Kidney epithelial cell (primary cell): ENCODE measurements at places on chromosomes 5 and 9.

DNA sequence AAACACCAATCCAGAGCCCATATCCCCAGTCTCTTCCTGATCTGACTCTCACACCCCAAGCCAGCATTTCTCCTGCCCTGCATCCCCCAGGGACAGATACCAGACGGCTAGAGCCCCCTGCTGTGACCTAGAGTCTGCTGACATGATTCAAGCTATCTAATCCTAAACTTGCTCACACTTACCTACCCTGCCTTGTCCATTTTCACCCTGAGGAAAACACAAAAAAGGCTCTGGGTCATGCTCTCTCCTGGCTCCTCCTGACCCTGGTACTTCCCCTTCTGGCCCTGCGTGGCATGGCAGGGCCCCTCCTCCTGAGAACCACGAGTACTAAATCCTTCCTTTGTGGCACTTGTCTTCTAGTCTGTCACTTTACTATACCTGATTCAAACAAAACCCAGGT lies 2.8 kb upstream of the ARRDC1 start:
- DNase-seq, result no peak

DNA sequence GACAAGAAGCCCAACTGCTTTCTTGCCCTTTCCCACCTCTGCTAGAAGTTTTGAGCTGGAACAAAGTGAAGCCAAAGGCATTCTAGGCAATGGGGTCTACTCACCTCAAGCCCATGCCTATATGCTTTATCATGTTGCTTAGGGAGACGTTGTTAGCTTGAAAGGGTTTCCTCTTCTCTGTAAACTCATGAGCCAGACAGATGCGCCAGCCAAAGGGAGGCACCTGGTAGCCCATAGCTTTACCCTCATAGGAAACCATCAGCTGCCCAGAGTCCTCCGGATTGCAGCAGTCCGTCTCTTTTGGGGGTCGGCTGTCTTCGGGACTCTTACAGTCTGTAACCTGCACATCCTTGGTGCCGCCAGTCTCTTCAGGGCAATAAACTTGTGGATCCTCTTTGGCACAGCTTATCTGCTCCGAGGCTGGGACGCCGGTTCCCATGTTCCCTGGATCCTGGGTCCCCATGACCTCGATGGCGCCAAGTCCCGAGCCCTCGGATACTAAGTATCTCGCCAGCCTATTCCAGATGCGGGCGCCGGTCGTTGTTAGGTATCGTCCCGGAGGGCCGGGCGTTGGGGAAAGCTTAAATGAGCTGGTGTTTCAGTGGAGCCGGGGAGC lies 678 bp downstream of the GBA2 start:
- no peak for DNase-seq

- no peak for DNase-seq
Measured at GRCh38 chr5:167280111-167280510, 1011.3 kb upstream of the WWC1 start.

GRCh38 chr5:21820527-21820926 lies 1032.6 kb downstream of the CDH12 start:
- no peak for DNase-seq

- DNase-seq, result peak; percentile 74
Measured at GRCh38 chr5:139660923-139661814, 13.0 kb downstream of the CXXC5 start.

DNA sequence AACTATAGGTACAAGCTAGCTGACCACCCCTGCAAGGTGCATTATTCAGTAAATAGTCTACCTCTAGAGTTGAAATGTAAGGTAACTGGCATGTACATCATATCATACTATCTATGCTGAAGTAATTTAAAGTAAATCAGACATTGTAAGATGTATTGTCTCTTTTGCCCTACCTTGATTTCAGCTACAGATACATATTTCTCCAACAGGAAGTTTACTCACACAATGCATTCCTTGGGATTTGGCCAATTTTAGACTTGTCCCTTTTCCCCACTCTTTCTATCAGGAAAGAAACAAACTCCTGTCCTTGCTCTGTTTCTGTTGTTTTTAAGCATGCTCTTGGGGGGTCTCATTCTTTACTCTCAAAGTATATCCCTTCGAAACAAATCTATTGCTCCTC lies 58.5 kb upstream of the TSLP start:
- DNase-seq, result no peak

DNA sequence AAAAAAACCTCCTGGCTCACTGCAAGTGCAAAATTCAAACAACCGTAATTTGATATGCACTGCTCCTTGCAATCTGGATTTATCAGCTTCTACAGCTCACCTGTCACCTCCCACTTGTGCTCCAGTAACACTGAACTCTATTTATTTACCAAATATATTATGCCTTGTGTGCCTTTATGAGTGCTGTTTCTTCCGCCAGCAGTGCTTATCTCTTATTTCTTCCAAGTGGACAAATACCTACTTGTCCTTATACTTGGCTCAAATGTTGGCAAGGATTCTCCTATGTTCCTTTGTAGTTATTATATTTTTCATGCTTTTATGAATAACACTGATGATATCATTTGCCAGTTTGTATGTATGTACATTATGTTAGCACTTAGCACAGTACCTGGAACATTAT lies 145.7 kb upstream of the ARRDC3 start:
- DNase-seq, result no peak

DNA sequence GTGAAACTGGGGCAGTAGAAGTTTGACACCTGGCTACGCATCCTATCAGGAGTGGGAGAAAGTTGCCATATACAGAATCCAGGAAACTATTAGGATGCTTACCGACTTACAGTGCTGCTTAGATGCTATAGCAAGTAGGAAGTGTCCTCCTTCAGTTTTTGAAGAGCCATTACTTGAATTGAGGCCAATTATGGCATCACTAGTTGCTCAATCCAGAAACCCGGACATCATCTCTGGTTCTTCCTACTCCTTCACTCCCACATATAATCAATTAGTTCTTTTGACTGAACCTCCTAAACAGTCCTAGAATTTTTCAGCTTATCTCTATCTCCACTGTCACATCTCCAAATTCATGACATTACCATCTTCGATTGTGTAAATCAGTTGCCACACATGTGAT lies 41.8 kb upstream of the UGCG start:
- no peak for DNase-seq

- DNase-seq, result no peak
Measured at GRCh38 chr5:82375488-82376244, 97.5 kb upstream of the RPS23 start.

DNA sequence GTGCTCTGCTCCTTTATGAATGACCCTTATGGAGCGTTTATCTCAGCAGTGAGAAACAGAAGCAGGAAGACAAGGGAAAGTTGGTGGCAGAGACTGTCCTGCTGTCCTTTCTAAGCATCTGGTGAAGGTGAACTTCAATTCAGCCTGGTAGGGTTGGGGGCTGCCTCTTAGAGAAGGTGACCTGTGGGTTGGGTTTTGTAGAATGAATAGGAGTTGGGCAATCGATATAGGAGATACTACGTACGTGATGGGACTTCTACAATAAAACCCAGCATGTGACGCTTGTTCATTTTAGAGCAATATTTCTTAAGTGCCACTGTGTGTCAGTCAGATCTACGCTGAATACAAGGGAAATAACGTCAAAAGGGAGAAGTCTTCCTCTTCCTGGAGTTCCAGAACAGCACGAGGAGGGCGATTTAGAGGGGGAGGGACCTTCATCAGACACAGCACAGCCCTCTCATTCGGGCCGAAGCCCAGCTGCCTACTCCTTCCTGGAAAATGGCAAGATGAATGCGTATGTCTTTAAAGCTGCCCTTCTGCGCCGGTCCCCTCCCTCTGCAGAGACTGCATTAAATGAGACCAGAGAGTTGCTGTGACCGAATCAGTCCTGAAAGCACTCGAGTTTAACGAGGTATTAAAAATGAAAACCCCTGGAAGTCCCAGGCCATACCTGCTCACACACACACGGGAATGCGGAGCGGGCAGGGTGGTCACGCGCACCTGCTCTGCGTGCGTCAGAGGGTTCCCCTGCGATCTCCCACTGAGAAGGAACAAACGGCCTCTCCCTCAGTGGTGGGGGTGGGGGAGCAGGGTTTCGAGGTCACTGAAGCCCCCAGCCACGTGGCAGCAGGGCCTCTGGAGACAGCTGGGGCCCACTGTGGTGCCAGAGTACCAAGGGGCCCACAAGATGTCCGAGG lies 85.3 kb upstream of the SARDH start:
- DNase-seq, result no peak

DNA sequence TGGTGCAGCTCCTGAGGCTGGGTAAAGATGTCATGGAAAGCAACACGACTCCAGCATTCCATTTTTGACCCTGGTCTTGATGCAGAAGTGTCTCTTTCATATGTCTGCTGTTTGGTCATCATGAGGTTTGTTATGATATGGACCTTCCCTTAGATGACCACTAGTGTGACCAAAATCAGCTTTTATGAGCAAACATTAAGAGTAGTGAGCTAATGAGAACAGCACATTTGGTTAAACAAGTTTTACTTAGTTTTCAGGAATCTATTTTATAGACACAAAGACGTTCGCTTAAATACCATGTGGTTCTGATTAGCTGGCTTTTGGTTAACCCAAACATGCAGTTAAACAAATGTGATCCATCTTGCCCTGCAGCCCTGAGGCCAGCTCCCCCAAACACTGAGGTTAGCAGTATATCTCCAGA lies 56.7 kb upstream of the ACTBL2 start:
- DNase-seq, result no peak

DNA sequence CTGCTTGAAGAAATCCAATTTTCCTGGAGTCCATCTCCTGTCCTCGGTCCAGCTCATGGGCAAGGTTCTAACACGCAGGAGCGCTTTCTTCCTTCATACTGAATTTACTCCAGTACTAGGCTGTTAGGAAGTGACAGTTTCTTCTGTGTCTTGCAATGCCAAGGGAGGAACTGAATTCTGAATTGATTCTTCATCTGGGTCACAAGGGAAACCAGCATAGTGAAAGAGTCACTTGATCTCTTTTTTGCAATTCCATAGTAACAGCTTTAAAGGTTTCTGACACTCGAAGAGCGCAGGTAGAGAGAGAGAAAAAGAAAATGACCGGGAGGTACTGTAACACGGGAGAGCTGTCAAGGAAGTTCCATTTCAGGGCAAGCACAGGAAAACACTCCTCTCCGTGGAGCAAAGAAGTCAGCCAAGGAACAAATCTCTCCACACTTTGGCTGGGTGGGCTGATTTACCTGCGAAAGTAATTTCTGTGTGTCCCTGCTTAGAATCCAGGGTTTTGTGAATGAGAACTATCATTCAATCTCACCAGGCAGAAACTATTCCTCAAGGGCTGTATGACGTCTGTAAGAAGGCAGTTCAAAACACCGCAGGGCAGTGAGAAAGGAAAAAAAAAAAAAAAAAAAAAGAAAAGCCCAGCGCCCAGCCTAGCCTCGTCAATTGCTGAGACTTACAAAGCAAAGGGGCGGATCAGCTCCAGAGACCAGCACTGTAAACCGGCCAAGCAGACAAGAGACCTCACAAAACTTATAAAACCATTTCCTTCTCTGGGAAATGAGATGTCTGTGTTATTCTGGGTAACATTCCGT lies 617.8 kb downstream of the PDE4D start:
- DNase-seq, result peak; percentile 67

- DNase-seq, result no peak
Measured at GRCh38 chr9:96004379-96004778, 128.9 kb downstream of the ERCC6L2 start.

GRCh38 chr5:138870611-138871010 lies 4.5 kb downstream of the LRRTM2 start:
- no peak for DNase-seq

DNA sequence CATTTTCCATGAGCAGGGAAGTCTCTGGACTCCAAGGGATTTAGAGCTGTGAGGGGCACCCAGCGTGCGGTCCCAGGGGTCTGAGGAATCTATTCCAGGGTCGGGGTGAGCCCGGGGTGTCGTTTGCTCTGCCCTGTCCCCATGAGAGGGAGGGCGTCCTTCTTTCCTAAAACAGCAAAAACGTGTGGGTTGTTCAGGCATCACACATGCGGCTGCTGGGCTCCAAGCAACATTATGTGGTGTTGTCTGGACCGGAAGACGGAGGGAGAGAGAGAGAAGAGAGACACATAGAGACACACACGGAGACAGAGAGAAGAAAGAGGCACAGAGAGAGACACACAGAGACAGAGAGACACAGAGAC lies 42.7 kb upstream of the COL5A1 start:
- DNase-seq, result no peak

DNA sequence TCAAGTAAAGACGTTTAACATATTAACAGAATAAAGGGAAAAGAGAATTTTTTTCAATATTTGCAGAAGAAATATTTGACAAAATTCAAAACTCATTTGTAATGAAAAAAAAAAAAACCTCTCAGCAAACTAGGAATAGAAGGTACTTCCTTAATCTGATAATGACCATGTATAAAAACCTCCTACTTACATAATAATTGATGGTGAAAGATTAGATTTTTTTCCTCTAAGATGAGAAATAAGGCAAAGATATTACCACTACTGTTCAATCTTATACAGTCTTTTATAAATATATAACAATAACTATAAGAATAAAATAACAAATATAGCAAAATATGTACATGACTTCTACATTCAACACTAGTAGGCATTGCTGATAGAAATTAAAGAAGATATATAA lies 424.6 kb upstream of the KLF4 start:
- DNase-seq, result no peak

- DNase-seq, result no peak
Measured at GRCh38 chr5:163807781-163808180, 302.4 kb downstream of the MAT2B start.

DNA sequence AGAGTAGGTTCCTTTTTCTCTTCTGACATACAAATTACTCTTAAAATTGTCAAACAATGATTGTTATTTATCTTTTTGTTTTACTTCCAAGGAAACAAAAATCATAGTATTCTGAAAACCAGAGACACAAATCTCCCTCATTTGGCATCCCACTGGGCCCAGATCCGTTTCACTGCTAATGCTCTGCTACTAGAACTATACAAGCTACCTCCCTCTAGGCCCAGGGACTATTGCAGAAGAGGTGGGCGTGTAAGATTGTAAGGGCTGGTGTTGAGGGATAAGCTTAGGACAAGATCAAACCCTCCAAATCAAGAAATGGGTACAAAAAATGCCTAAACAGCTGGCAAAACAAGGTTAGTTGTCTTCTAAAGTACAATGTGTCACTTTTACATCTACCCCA lies 928.9 kb upstream of the CDH10 start:
- DNase-seq, result no peak

GRCh38 chr9:65409471-65409980 lies 124.5 kb upstream of the FOXD4L5 start:
- no peak for DNase-seq

- no peak for DNase-seq
Measured at GRCh38 chr5:167786871-167787578, 504.4 kb upstream of the WWC1 start.

- no peak for DNase-seq
Measured at GRCh38 chr5:141234109-141234667, 11.0 kb upstream of the PCDHB15 start.

DNA sequence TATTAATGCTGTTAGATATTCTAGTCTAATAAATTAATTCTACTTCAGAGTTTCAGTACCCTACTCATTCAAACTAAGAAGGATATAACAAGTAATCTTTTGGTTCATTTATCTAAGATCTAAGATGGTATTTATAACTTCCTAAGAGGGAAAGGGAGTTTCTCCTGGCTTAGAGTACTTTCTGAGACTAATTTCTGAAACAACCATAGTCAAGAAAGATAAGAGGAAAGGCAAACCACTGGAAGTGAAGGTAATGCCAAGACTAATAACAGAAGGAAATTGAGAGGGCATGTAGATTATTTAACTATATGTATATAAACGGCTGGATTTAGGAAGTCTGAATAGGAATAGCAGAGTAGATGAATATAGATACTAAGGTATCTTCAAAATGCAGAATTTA lies 112.4 kb upstream of the ACOT12 start:
- DNase-seq, result no peak

GRCh38 chr9:78221425-78221824 lies 14.4 kb upstream of the CEP78 start:
- DNase-seq, result no peak
